ENCODE measurements at places on chromosomes 6 and 20.

DNA sequence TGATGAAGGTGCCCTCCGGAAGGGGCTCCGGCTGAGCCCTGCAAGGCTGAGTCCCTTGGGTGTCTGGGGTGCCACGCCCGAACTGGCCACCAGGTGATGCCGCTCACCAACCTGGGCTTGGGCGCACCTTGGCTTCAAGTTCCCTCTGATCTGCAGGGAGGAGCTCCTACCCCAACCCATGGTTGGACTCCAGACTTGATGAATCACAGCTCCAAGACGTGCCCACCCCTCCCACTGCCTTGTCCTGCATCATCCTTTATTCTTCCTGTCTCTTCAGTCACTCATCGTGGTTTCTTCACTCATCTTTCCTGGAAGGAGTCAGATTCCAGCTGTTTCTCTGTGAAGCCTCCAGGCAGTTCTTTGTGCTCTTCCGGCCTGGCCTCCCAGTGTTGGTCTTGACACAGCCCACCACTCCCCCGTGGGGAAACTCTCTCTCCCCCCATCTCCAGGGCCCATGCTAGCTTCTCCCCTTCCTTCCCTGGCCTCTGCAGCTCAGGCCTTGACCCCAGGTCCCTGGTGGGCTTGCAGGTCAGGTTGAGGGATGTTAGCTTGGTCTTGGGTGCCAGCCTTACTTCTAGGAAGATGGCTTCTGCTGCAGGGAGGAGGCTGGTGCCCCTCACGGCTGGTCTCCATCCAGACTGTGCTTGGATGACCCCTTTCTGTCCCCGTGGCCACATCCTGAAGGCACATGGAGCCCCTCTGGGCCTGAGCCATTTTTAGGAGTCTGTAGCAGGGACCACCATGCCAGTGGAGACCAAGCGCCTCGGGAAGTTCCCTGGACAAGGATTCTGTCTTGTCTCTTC, 2.6 kb upstream of the ZBP1 start:
- peak; percentile 22 for DNase-seq

- DNase-seq = no peak
Observed at GRCh38 chr6:50815436-50816114, 3.1 kb upstream of the TFAP2B start.

- DNase-seq = no peak
Observed at GRCh38 chr6:3356056-3356823, 97.5 kb downstream of the PSMG4 start.

DNA sequence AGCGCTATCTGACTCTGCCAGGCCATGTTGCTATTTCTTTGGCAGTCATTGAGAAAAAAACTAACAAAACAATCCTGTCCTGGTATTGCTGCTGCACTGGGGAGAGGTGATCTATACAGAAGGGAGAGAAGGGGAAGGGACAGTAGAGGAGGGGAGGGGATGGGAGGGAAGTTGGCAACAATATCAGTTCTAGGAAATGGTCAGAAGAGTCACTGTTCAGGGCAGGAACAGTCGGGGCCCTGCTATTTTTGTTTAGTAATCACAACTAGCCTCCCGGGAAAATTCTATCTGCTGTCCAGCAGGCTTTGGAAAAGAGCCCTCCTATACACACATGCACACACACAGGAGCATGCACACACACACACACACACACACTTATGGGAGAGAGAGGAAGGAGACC, 142.3 kb upstream of the CARMIL1 start:
- no peak for DNase-seq

- no peak for DNase-seq
Observed at GRCh38 chr20:13900496-13900895, 89.9 kb downstream of the SEL1L2 start.

GRCh38 chr20:32534661-32535240, 50.4 kb downstream of the NOL4L start:
- DNase-seq = no peak

- peak; percentile 56 for DNase-seq
Observed at GRCh38 chr6:105431226-105431625, 28.3 kb upstream of the PREP start.

GRCh38 chr6:44399991-44400390, 12.5 kb downstream of the CDC5L start:
- no peak for DNase-seq

GRCh38 chr6:13479971-13480434, 7.4 kb downstream of the GFOD1 start:
- DNase-seq = no peak

DNA sequence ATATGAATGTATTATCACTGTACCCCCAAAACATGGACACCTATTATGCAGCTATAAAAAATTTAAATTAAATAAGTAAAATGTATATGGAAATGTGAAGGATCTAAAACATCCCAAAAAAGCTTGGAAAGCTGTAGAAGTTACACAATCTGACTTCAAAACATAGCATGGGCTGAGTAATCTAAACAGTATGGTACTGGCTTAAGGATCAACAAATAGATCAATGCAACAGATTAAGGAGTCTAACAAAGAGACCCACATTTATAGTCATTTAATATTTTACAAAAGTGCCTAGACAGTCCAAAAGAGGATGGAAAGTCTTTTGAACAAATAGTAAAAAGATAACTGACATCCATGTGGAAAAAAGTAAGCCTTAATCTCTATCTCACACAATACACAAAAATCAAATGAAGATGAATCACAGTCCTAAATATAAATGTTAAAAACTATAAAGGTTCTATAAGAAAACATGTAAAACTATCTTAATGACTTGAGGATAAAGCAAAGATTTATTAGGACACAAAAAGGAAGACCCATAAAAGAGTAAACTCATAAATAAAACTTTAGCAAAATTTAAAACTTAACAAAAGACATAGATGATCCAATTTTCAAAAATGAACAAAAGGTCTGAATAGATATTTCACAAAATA, 46.8 kb downstream of the RANBP9 start:
- no peak for DNase-seq

DNA sequence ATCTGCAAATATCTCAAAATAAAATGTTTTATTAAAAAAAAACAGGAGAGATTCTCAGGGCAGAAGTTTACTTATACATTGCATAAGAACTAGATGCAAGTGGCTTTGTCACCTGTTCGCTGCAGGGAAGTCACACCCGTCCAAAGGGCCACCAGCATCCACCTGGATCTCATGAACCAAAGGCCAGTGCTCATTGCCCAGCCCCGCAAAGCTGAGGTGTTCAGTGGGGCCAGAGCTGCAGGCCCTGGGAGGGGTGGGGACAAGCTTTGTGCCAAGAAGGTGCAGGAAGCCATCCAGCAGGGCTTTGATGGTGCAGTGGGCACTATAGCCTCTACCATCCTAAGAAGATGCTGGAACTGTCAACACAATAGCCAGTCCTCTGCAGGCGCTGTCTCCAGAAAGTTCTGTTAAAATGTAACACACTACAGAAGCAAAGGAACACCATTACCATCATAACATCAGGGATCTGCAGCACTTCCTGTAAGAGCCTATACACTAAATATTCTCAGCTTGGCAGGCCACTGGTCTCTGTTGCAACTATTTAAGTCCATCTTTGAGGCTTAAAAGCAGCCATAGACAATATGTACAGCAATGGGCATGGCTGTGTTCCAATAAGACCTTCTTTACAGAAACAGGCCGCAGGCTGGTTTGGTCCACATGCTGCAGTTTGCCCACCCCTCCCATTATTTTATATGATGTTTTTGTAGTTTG, 15.7 kb upstream of the CD93 start:
- DNase-seq = no peak

DNA sequence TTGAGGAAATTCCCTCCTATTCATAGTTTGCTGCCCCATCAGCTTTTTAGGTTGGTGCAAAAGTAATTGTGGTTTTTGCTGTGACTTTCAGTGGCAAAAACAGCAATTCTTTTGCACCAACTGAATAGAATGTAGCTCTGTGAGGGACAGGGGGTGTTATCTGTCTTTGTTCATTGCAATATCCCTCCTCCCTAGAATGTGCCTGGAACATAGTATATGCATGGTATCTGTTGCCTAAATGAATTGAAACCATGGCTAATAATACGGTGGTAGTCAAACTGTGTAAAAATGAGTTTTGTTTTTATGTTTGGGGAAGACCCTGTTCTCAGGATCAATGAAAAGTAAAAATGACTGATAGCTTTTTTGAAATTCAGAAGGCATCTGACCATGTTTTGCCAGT, 45.1 kb downstream of the SCAND1 start:
- DNase-seq = no peak

DNA sequence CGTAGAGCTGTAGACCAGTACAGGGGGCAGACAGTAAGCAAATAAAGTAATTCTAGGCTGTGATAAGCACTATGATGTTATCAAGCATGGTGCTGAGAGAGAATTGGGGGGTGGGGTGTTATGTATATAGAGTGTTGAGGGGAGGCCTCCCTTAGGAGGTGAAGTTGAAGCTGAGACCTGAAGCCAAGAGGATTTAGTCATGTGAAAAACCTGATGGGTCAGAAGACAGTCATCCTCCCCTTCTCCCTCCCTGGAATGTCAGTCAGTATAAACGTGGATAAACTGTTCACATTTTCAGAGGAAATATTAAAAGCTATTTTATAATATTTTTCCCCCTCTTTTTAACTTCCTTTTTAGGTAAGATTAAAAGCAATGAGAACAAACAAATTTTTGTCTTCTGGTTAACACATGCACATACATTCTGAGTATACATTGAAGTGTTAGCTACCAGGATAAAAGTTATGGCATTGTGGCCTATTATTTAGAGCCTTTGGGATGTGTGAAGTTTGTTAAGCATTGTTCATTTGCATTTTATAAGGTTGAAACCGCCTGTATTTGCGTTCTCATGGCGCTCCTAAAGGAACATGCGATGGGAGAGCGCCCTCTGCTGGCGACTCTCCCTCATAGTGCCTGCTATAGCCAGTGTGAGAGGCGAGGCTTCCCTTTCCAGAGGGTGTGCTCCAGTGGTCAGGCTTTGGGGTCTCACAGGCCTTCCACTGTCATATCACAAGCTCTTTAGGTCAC, 35.4 kb upstream of the MAPK13 start:
- DNase-seq = peak; percentile 58

DNA sequence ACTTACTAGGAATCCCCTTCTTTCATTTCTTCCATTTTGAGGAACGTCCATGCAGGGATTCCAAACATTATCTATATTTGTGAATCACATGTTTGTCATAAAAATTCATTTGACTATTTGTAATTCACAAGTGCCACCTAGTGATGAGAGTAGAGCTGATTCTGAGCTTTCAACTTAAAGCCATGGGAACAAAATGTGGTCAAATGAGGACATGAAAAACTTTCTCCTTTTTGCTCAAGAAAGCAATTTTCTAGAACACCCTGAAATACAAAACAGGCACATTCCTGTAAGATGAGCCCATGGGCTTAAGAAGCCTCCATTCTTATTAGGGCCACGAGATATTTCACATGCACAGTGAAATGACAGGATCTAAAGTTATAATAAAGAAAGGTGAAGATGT, 12.3 kb downstream of the MAP3K7 start:
- DNase-seq = peak; percentile 32

DNA sequence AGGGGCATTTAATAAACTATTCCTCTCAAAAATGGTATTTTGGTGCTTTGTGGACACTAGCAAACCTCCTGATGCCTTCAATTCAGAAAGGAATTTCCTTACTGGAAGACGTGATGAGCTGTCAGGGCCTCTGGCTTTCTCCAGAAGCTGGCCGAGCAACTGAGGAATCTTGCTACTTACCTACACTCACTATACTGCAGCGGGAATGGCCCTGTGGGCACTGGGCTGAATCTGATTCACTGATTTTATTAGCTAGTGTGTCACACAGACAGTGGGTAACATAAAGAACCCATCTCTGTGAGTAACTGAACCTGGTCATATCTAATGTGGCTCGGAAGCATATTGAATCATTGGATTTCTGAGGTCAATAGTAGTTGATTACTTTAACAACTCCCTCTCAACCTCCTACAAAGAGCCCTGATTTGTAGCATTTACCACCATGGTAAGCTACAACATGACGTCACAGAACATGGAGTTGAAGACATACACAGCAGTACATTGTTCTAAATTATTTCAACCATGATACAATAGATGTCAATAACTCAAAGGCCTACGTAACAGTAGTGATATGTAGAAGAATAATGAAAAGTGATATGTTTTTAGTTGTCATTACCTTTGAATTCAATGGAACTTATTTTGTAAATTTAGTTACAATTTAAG, 232.1 kb downstream of the SYNE1 start:
- no peak for DNase-seq

- no peak for DNase-seq
Observed at GRCh38 chr6:80433010-80433672, 326.7 kb downstream of the BCKDHB start.

GRCh38 chr6:79435746-79436145, 101.5 kb downstream of the LCA5 start:
- DNase-seq = no peak

GRCh38 chr20:36467076-36467999, 74.0 kb upstream of the MYL9 start:
- no peak for DNase-seq

DNA sequence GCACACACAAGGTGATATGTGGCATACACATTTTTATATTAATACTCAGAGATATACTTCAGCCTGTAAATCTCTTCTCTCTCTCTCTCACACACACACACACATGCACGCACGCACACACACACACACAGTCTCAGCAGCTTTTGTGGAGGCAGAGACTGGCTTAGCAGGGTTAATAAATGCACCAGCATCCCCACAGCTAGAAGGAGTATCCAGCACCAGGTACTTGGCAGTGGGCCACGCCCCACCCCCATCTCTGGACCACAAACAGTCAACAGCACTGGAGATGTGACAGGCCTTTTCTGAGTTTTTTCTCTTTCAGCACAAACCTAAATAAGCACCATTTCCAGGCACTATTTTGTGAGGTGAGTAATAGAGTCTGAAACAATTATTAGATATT, 47.3 kb upstream of the LRFN2 start:
- no peak for DNase-seq

- no peak for DNase-seq
Observed at GRCh38 chr6:28867086-28867409, 56.7 kb downstream of the TRIM27 start.

DNA sequence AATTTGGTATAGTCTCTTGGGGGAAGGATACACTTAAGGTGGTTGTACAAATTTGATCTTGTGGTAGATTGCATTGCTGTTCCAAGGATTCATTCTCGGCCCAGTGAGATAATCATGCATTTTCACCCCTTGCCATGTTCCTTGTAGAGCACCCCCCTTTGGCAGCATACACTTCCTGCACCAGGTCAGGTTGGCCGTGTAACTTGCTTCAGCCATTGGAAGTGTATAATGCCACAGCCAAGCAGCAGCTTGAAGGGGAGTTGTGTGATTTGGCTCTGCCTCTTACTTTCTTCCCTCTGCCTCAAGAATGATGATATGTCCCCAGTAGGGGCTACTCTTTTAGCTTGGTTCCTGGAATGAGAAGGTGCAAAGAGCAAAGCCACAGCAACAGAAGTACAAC, 21.9 kb downstream of the CCN2 start:
- DNase-seq = no peak

DNA sequence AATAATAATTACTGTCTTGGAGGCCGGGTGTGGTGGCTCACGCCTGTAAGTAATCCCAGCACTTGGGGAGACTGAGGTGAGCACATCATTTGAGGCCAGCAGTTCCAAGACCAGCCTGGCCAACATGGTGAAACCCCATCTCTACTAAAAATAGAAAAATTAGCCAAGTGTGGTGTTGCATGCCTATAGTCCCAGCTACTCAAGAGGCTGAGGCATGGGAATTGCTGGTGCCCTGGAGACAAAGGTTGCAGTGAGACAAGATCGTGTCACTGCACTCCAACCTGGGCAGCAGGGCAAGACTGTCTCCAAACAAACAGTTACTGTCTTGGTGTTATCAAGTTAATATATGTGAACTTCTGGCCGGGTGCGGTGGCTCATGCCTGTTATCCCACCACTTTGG, 4.9 kb downstream of the RRP36 start:
- DNase-seq = no peak

GRCh38 chr6:115753446-115753845, 307.2 kb downstream of the FRK start:
- no peak for DNase-seq
